MCF 10A (cell line): ENCODE measurements at places on chromosomes 4 and X.

DNA sequence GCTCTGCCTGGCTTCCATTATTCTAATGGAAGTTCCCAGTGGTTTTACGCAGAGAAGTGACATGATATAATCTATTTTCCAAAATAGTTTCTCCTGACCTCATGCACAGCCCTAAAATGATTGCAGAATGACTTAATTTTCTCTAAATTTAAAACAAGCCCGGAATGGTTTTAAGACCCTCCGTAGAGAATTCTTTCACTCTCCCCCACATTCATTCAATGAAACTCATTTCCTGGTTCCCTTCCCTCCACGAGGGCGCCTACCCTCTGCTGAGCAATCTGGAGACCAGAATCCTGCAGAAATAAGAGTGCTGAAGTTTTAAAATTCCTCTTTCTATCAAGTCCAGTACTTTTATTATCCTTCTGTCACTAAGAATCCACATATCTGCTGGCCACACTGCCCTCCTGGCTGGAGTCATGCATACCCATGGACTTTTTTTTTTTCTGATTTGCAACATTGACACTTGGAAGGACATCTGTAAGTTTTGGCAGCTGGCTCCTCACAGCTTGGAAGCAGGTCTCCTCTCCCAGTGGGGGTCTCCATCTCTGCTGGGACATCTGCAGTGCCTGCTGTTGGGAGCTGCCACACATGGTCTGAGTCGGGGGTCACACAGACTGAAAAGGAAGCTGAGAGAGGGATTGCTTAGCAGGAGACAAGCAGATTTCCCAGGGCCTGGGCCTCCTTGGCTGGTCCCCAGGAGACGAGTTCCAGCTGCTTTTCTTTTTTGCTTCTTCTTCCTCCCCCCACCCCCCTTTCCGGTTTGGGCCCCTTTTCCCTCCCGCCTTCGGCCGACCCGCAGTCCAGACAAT, 86.1 kb downstream of the SOWAHB start:
- no peak for DNase-seq

DNA sequence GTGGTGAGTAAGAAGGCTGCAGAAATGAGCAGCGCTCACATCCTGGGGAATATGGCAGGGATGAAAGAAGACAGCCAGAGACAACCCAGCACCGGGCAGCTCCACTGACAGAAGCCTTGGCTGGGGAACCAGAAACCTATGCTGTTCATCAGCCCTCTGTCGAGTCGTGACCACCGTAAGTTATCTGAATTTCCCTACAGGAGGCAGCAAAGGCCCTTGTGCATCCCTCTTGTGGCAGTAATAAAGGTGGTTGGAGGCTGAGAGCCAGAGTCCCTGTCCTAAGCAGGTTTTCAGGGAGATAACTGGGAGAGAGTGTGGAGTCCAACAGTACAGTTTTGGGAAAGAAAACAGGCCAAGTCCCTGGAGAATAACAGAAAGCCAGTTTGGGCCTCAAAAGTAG, 194.0 kb upstream of the BOD1L1 start:
- DNase-seq = peak; percentile 6

DNA sequence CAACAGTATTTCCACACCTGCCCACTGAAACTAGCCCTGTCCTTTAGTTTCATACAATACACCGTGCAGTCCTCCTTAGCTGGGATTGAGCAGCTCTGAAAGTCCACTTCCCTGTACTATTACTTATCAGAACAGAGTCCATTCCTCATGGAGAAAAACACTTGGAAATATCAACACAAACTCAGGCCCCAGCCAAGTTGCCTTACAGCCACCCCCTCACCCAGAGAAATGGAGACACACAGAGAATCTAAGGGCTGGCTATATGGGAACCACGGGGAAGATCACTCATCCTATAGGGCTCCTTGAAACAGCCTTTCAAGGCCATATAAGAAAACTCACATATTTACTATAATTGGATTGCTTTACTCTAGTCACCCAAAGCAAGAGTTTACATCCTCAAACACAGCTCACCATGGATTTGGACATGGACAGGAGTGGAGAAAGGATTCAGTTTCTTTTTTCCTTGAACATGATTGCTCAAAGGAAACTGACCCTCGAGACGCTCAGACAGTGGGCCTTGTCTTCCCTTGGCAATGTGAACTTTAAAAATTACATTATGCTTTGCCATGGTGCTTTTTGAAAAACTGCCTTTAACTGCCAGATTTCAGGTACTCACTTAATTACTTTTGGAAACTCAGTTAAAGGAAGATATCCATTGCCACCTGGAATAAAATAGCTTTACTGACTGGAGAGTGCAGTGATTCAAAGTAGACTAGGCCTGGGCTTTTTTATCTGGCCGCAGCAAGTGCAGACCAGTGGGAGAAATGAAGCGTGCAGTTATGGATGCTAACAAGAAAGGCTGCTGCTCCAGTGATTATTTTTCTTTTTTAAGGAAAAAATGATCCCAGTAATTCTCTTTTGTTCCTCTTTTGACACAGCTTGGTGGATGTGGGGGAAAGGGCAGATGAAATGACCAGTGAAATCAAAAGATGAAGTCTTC, 1.6 kb downstream of the SCARB2 start:
- no peak for DNase-seq

- no peak for DNase-seq
These were observed 1.5 kb downstream of the LRPAP1 start for GRCh38 chr4:3530663-3531254.

GRCh38 chr4:53477636-53478035, 100.2 kb downstream of the FIP1L1 start:
- DNase-seq = no peak

DNA sequence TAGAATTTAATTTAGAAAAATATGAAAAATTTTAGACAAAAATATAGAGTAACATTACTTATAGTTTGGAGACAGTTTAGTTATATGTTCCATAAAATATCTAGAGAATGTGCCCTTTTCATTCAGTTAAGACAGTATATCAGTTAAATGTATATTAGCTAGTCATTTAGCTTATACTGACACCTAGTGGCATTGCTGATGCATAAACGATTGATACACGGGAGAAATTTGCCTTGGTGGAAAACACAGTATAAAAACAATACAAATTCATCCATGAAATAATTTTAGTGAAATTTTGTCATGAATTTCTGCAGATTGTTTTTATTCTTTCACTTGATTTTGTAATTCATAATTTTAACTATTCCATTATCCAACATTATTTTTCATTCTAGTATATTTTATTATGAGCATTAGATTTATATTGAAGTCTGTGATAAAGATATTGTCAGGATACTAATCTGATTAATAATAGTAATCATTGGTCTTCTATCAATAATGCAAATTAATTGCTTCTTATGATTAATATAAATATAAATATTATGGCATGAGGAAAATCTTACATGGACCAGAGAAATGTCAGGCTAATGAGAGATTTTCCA, 219.0 kb downstream of the TLL1 start:
- DNase-seq = peak; percentile 60

DNA sequence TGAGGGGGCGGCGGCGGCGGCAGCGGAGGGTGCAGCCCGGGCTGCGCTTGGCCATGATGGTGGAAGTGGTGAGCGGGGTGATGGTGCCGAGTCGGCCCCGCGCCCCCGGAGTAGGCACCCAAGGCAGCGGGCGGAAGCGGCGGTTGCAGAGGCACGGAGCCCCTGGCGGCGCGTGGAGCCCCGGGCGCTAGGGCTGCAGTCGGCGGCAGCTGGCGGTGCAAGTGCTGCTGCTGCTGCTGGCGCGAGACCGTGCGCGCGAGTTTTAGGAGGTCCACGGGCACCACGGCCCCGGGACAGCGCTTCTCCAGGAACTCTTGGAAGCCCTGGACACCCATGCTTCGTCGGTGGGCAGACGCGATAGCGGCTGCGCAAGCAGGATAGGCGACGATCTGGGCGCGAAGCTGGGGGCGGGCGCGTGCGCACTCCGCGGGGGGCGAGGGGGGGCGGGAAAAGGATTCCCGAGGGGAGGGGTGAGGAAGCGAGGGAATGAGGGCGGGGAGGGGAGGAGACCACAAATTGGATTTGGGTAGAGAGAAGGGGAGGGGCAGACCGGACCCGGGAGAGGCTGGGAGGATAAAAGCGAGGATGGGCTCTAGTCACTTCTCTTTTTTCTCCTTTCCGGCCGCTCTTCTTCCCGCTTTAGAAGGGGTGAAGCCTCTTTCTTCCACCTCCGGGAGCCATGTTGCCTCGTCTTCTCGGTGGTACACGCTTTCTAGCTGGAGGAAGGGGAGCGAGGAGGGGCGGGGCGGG, at the start of gene FAM120C:
TSS of gene FAM120C (minus strand) at position 391 of the 750 bp plus-strand sequence. CDS start at position 335, 56 bp downstream.
- DNase-seq = peak; percentile 77

- no peak for DNase-seq
These were observed 2317.3 kb downstream of the PCDH7 start for GRCh38 chr4:33037464-33037863.

GRCh38 chr4:26204249-26204825, 116.5 kb upstream of the RBPJ start:
- DNase-seq = no peak

DNA sequence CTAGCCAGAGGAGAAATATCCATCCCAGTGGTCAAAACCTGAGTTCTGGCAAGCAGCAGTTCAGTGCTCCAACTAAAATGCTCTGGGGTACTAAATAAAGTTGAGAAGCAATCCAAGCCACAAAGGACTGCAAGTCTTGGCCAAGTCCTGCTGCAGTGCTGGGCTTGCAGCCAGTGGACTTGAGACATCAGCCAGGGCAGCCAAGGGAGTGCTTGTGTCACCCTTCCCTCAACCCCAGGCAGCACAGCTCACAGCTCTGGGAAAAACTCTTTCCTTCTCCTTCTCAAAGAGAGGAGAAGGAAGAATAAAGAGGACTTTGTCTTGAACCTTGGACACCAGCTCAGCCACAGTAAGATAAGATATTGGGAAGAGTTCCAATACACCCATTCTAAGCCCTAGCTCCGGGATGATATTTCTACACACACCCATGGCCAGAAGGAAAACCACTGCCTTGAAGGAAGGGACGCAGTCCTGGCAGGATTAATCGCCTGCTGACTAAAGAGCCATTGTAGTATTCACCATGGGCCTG, 99.8 kb downstream of the PTCHD1 start:
- peak; percentile 82 for DNase-seq

- DNase-seq = no peak
These were observed 24.5 kb downstream of the SLC25A43 start for GRCh38 chrX:119423631-119424030.

- no peak for DNase-seq
These were observed 6.1 kb downstream of the RAB9A start for GRCh38 chrX:13694983-13695382.

GRCh38 chr4:138259271-138259670, 17.1 kb upstream of the SLC7A11 start:
- peak; percentile 27 for DNase-seq

GRCh38 chr4:184644553-184645307, 4.5 kb downstream of the CASP3 start:
- no peak for DNase-seq

DNA sequence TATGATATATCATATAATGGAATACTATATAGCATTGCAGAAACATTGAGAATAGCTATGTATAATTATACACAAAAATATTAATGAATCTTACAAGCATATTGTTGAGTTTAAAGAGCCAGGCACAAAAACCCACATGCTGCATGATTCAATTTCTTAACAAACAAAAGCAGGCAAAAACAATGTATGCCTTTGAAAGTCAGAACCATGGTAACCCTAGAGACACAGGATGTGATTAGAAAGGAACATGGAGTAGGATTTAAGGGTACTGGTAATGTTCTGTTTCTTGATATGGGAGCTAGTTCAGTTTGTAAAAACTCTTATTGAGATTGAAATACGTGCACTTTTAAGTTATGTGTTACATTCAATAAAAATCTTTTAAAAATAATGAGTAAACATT, 21.5 kb downstream of the CXCL8 start:
- no peak for DNase-seq

GRCh38 chr4:76732246-76732645, 165.7 kb downstream of the SOWAHB start:
- DNase-seq = no peak

- no peak for DNase-seq
These were observed 34.8 kb downstream of the ZIC3 start for GRCh38 chrX:137600769-137601168.

DNA sequence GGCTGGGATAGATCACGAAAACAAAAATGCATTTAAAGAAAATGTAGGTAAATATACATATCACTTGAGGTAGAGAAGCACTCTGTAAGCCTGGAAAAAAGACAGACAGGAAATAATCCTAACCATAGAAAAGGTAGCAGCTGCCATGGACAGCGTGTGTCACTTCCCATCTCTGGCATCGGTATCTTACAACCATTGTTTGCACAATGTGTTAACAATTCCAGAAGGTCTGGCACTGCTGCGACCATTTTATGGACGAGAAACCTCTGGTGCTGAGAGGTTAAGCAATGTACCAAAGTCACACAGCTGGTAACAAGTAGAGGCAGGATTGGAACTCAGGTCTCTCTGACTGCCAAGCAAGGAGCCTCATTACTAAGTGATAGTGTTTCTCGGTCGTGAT, 1.7 kb upstream of the MTNR1A start:
- DNase-seq = no peak

- no peak for DNase-seq
These were observed 120.2 kb downstream of the KLHL8 start for GRCh38 chr4:87100168-87100567.

DNA sequence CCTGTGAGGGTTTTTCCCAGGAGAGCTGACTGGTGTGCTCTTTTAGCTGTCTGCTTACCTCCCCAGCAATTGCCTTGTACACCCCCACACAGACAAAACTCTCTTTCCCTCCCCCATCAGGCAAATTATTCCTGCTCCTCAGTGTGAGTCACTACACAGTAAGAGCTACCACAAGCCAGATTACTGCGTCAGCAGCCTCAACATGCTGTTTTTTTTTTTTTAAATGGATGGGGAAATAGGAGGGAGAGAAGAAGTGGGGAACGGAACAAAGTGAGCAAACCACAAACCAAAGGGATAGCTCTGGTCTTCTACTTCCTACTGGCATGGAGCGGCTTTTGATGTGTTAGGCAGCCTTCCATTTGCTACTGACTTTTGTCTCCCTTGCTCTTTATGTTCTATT, 107.5 kb upstream of the ACSL4 start:
- DNase-seq = peak; percentile 93

- DNase-seq = peak; percentile 27
These were observed 74.4 kb upstream of the RBMX start for GRCh38 chrX:136954930-136955329.

- peak; percentile 27 for DNase-seq
These were observed 441.1 kb downstream of the KCNIP4 start for GRCh38 chr4:21507439-21507838.

GRCh38 chr4:97841512-97841911, 301.8 kb downstream of the STPG2 start:
- DNase-seq = no peak

DNA sequence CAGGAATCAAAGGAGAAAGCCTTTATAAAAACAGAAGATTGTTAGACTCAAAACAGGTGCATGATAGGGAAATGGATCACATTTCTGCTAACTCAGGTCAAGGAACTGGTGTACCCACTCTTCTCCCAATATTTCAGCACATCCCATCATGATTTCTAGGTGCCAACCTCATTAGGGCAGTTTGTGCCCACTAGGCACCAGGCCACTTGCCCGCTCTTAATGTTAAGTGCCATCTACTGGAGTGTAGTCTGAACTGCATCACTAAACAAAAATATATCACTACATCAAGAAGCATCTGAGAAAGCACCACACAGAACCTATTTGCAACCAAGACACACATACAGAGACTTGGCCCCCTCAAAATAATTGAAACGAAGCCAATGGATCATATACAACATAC, 140.4 kb upstream of the GRID2 start:
- peak; percentile 27 for DNase-seq

GRCh38 chr4:11097725-11098124, 331.0 kb downstream of the HS3ST1 start:
- no peak for DNase-seq

- peak; percentile 85 for DNase-seq
These were observed 100.2 kb downstream of the LNX1 start for GRCh38 chr4:53490965-53491622.

GRCh38 chr4:73734530-73735001, 5.8 kb upstream of the CXCL8 start:
- DNase-seq = no peak
